ENCODE measurements at places on chromosomes 11 and 22.

- DNase-seq, result no peak
These were observed 294 bp upstream of the MTMR3 start for GRCh38 chr22:29882716-29883044.

DNA sequence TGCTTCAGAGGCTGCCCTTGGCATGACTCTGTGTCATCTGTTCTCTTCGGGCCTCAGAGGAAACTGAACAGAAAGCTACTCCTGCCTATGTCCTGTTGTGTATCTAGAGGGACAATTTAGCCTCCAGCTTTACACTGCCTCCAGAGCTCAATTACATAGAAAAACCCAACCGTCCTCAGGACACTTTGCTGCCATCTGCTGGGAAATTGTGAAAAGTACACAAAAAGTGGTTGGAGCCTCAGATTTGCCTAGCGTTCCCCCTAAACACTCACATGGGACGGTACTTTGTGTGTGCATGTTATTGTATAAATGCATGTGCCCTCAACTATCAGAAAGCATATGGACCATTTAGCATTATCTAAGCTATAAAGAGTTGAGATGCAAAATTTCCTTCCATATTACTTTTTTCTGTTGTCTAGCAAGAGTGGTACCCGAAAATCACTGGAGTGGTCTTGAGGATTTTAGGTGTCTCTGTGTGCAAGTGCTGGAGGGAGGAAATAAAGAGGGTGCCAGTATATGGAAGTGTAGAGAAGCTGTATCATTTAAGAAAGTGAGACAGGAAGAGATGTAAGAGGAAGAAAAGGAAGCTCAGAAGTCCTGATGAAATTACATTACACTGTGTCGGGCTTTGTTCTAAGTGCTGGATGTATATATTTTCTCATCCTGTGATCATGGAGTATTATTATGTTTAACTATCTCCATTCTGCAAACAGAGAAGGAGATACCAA, 8.7 kb upstream of the MS4A4E start:
- no peak for DNase-seq

- no peak for DNase-seq
These were observed 256.8 kb upstream of the RAG2 start for GRCh38 chr11:36854875-36855274.

DNA sequence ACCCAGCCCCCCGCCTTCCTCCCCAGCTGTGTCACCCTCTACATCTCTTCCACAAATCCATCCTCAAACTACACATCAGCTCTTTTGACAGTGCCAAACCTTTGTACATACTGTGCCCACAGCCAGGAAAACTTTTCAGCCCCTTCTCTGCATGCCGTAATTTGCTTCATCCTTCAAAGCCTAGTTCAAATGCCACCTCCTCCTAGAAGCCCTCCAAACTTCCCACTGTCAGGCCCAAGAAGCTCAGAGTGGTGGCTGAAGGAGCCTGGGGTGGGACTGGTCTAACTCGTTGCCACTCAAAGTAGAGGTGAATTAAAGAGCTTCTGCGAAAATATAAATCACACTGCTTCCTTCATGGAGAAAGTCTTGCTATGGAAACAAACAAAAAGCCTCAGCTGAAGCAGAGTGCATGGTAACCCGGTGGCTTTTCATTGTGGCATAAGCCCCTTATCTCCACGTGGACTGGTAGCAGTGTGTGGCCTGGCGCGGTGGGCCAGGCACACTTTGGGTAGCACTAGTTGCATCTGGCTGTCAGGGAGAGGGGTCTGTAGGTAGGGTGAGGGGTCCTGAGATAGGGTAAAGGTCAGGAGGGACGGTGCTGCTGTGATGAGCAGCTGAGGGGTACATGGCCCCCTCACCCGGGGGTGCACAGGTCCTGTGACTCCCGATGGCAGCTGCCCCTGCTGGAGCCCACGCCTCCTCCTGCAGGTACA, 76.9 kb downstream of the MYO7A start:
- no peak for DNase-seq

DNA sequence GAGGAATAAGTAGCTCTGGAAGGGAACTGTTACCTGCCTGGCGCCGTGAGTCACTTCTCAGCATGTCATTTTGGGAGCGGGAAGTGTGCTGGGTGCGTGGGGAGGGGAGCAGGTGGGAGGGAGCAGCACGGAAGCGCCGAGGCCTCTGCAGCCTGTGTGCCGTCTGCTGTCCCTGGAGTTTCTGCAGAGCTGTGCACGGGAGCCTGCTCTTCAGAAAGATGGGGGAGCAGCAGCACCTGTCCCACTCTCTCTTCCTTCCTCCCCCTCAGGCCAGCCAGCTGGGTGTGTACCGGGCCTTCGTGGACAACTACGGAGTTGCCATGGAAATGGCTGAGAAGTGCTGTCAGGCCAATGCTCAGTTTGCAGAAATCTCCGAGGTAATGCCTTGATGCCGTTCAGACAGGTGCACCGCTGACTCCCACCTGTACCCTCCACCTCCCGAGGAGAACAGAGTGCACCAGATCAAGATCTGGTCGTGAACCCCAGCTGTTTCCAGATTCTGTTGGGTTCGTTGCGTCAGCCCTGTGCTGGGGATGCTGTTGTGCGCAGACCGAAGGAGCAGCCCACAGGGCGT, 87.9 kb downstream of the BCR start:
- no peak for DNase-seq

DNA sequence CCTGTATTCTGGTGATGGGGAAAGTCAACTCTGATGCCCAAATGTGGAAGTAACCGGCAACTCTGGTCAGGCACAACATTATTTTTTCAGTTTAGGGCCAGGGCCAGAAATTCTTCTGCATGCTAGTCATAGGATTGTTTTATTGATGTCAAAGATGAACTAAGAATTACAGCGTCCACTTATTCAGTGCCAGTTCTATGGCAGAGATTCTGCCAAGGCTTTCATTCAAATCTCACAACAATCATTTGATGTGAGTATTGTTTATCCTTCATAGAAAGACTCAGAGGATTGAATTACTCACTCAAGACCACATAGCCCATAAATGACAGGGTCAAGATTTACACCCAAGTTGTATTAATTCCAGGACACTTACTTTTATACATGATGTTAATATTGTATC, 87.7 kb downstream of the TMPRSS5 start:
- no peak for DNase-seq

GRCh38 chr11:127491589-127491988, 491.0 kb upstream of the KIRREL3 start:
- DNase-seq, result no peak

- no peak for DNase-seq
These were observed 74.6 kb downstream of the RAB30 start for GRCh38 chr11:82996966-82997606.

GRCh38 chr11:44494785-44495184, 70.7 kb upstream of the CD82 start:
- no peak for DNase-seq

DNA sequence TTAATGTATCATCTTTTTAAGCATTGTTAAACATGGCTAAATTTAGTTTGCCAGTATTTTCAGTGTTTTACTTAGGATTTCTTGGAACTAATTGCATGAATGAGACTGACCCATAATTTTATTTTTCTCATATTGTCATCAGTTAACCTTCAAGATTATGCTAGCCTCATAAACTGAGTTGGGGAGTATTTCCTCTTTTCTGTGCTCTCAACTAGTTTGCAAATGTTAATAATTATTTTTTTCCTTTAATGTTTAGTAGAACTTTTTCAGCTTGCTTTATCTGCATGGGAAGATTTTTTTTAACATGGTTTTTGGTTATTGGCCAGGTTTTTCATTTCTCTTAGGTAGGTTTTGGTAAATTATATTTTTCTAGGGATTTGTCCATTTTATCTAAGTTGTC, 235.4 kb upstream of the SESN3 start:
- DNase-seq, result no peak

GRCh38 chr11:66071381-66071801, 1.3 kb downstream of the PACS1 start:
- DNase-seq, result no peak

GRCh38 chr22:45230026-45230721, 10.5 kb downstream of the KIAA0930 start:
- DNase-seq, result no peak

DNA sequence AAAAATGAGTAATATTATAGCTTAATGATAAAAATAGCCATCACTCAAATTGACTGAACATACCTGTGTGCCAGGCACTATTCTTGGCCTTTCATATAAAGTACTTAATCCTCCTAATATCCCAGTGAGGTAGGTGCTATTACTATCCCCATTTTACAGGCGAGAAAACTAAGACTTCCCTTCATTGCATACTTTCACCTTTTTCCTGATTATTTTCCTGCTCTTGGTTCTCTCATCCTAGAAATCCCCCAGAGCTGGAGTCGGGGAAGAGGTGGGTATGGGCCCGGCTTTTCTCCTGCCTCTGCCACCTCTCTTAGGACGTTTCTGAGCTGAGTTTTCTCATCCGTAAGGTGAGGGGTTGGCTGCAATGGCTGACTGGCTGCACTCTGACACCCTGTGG, 2.2 kb downstream of the NPTXR start:
- no peak for DNase-seq

DNA sequence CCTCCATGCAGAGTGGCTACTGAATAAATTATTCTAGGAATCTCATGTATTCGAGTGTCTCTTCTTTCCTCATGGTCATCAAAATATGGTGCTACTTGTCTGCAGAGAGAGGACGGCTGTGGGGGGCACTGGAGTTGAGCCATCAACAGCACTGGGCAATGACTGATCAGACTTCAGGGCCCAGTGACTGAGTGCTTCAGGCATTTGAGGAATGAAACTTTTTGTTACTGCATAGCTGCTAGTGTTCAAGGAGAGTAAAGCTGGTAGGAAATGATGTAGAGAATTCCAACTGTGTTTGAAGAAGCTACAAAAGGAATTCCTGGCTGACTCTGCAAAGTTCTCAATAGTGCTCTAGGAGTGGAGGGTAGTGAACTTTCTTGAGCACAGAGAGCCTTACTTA, 277.7 kb downstream of the CADM1 start:
- no peak for DNase-seq

DNA sequence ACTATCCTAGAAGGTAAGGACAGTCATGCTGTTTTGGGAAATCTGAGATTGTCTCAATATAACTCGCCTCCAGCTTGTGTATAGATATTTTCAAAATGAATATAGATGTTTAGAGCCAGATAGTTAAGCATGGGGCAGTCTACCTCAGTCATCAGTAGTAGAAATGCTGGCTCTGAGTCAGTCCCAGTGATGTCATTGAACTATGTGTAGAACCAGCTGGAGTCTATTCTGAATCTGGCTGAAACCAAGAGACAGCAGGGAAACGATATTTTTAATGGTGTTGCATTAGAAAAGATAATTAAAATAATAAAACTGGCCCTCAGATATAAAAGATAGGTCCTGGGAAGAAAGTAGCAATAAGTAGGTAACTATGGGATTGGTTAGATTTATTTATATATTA, 25.9 kb downstream of the PIWIL4 start:
- no peak for DNase-seq

- no peak for DNase-seq
These were observed 7.7 kb downstream of the LHFPL7 start for GRCh38 chr22:24938741-24939341.

- no peak for DNase-seq
These were observed 31.3 kb upstream of the TEAD1 start for GRCh38 chr11:12642806-12643428.

GRCh38 chr11:13668957-13669521, 571 bp downstream of the FAR1 start:
- no peak for DNase-seq

DNA sequence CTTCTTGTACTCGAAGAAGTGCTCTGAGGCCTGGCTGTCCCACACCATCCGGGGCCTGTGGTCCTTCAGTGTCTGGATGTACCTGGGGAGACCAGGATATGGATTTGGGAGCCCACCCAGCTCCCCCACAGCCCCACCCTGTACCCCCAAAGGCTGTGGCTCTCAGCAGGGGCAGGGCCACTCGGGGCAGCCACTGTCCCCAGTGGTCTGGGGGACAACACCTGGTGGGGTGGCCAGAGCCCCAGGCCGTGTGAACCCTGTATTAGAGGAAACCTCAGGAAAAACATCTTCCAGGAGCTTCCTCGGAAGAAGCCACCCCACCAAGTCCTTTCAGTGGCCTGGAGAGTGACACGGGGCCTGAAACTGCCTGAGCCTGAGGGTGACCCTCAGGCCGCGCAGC, 27.8 kb downstream of the TSPAN4 start:
- no peak for DNase-seq

DNA sequence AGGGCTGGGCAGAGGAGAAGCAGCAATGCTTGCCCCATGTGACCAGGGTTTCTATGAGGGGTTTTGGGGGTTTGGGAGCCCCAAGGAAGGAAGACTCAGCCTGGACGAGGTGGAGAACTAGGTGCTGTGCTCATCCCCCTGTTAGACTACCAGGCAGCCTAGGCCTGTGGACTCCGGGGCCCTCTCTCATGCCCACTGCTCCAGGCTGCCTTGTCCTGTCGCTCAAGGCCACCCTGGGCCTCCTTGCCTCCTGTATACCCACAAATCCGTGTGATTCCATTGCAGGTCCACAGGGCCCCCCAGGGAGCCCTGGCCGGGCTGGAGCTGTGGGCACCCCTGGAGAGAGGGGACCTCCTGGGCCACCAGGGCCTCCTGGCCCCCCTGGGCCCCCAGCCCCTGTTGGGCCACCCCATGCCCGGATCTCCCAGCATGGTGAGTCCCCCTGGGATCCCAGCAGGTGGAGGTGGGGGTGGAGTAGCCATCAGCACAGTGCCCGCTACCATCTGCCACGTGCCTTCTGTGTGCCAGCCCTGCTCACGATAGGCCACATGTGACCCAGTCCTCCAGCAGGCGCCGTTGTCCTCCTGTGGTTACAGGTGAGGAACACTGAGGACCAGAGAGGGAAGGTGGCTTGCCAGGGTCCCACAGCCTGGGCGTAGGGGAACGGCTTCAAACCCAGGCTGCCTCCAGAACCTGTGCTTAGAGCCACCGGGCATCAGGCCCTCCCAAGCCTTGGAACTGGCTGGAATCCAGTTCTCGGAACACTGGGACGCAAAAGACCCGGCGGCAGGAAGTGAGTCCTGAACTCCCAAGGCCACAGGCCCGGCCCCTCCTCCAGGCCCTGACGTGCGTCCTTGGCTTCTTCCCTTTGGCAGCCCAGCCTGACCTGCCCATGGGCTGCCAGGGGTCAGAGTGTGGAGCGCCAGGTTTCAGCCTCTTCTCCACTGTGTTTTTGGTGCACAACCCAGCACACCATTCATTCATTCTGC, 26.6 kb downstream of the EMID1 start:
- DNase-seq, result peak; percentile 91

DNA sequence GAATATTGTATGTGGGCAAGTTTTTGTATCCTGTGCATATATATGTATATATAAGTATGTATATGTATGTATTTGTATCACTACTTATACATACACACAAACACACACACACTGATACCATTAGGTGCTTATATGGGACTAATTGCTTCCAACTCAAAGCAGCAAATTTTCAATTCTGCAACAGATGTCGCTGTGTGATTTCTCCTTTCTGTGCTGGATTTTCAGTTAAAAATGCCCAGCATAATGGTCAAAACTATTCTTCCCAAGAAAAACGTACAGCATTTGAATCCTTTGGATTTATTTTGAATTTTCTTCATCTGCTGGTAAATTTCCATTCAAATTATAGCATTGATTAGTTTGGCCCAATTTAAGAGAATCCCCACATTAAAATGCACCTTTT, 4.3 kb downstream of the CADM1 start:
- no peak for DNase-seq
